ENCODE measurements at places on chromosomes 3 and 15.
A peak's percentile ranks its signal among the peaks of the same experiment; 100 is the strongest.

DNA sequence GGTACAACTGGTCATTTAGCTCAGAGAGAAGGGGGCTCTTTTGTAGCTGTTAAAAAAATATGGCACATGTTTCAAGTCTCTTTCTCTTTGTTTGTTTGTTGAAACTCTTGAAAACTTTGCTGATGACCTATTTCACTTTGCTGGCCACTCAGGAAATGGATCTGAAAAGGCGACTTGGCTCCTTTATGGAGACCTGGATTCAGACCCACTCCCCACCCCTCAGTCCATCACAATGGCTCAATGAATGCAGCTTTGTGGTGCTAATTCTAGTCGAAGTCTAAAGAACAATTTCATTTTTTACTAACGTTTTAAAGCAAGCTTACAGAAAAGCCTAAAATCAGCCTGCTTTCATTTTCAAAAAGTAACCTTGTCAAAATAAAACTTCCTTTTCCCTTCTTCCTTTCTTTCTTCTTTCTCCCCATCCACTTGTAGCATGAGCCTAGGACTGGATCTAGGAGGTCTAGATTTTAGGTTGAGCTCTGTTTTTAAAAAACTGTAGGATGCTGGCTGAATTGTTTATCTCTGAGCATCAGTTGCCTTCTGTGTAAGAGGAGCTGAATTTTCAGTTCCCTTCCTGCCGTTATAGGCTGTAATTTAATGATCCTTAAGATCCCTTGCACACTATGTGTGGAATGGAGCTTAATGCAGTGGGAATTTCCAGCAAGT is 165.5 kb upstream of the FEZF2 start:
- DNase-seq: no peak

- no peak for DNase-seq
Observed at GRCh38 chr15:27807335-27807734, 291.8 kb downstream of the OCA2 start.

DNA sequence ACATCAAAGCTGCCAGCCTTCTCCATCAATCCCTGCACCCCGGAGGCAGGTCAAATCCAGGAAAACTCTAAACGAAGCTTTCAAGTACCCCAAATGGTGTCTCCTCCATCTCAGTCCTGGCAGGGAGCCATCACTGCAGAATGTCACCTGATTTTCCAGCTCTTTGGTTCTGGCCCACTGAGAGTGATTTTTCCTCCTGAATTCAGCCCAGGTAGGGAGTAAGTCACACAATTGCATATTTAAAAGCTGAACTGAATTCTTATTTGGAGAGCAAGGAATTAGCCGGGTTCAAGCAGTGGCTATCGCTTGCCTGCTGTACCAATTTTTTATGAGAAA is 5.3 kb downstream of the RFTN1 start:
- no peak for DNase-seq

DNA sequence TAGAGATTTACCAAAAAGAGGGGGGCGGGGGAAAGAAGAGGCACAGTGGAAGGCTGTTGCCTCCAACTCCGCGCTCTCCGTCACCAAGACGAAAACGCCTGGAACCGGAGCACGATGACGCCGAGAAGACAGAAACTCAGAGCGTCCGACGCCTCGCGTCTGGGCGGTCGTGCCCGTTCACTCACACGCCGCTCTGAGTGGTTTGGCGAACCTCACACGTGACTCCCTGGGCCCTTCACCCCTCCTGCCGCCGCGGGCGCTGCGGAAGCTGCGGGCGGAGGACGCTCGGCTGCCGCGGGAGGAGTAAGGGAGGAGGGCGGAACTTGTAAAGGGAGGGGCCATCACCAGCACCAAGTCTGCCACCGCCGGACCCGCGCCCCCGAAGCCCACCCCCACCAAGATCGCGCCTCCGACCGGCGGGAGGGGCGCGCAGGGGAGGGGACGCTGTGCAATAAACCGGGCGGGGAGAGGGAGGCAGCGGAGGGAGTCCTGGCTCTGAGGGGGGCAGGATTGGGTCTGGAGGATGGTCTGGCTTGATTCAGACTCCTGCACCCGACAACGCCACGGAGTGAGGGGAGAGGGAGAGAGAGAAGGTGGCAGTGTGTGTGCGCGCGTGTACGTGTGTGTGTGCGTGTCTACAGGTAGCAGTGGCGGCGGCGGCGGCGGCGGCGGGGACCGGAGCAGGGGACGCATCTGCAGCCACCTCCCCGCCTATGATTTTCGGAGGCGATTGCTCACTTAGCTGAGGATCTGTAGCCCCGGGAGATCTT is 1.9 kb upstream of the NLGN1 start:
- peak; percentile 95 for DNase-seq

DNA sequence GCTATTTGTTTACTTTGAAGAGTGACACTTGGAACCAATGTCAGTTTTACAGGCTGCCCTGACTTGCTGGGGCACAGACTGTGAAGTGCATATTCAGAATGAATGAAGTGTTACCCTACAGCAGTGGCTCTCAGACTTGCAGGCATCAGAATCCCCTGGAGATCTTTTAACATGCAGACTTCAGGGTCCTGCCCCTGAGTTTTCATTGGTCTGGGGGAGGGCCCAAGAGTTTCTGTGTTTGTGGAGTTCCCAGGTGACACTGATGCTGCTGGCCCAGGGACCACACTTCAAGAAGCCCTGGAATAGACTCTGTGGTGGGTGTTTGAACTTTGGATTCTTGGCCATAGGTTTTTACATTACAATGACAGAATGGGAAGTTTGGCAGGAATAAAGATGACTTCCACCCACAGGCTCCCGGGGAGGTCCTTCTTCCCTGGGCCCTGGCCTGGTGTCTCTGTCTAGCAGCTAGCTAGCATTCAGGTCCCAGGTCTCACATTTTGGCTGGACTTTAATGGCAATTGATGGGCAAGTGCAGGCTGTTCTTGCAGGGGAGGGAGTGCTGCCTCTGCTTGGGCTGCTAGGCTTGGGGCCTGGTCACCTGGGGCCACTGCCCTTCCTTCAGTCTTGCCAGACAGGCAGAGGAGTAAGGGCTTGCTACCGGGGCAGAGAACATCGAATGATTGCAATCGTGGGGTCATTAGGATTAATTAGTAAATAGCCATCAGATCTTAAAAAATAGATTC is 149.0 kb downstream of the APBA2 start:
- no peak for DNase-seq

DNA sequence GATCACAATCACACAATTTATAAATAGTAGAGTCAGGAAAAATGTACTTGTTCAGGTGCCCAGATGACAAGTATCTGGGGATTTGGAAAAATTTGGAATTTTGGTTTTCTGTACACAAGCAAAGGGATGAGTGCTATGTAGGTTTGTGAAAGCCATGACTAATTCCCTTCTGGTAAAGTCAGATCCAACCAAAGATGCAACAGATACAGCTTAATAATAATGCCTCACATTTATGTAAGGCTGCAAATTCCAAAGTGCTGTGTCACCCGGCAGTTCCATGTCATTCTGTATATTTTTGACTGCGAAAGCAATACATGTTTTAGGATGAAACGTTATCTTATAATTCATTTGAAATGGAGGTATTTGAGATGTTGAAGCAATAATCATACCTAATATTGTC is 102.7 kb upstream of the AGBL1 start:
- no peak for DNase-seq

- no peak for DNase-seq
Observed at GRCh38 chr3:58441514-58442450, 8.2 kb upstream of the PDHB start.

- no peak for DNase-seq
Observed at GRCh38 chr15:37080261-37080921, 20.0 kb downstream of the MEIS2 start.

DNA sequence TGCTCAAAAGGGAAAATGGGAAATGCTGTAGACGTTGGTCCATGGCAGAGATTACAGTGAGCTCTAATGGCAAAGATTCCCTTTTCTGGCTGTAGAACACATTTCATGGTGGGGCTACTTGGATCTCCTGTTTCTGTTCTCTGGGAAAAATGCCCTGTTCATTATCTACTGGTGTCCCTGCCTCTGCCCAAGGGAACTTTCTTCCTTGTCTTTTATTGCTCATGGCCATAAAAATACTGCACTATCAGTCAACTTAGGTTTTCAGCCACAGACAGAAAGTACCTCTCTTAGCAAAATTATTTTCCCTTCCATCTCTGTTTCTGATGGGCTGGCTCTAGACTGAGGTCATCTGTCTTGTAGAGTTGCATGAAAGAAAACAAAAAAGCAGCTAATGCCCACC is 98.9 kb downstream of the PDCD6IP start:
- no peak for DNase-seq

GRCh38 chr3:170785454-170785853 is 84.5 kb downstream of the RPL22L1 start:
- DNase-seq: no peak

- no peak for DNase-seq
Observed at GRCh38 chr3:185807445-185808068, 17.3 kb downstream of the IGF2BP2 start.

DNA sequence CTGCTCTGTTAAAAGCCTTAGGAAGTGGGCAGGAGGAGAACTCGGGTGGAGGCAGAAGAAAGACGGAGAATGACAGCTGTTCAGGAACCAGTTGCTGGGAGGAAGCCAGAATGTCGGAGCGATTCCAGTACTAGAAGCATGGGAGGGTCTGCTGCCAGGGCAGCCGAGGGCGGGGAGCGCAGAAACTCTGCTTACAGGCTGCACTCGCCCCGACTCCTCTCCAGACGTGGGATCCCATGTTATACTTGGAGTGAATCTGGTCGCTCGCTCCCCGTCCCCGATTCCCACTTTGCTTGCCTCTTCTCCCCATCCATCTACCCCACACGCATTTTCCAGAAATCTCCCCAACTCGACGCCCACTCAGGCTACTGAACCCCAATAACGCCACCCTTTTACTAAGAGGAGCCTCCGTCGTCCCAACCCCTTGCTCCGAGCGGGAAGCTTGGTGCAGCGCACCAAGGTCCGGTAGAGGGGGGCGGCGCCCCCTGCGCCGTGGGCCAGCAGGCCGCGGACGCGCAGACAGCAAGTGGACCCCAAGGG is 665 bp downstream of the GATM start:
- no peak for DNase-seq

DNA sequence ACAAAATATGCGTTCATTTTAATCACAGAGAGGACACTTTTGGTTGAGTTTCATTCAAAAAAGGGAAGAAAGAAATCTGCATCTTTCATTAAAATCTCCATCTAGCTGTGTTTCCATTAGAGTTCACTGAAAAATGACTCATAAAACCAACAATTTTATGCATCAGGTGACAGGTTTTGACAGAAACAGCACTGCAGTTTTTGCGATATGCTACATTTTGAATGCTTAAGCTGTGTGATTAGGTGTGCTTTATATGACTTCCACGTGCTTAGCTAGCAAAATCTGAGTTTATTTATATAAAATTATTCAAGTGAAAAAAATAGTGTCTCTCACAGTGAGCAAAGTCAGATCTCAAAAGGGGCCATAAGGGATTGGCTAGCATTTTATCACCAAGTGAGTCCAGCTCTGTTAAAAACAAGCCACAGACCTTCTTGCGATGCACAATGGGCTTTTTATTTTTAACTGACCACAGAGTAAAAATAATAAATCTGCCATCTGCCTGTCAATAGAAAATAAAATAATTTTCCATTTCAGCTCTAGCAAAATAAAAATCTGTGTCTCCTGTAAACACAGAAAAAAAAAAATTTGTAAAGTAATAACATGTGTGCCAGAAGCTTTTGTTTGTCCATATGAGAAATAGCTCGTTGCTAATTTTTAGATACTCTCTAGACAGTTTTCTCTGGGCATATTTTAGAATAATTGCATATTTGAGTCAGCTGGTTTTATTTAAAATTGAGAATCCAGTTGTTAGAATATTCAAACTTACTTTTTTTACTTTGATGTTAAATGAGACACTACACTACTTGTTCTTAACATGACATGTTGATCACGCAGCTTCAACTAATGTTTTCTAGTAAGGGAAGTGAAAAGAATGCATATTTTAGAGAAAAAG is 409.8 kb downstream of the ROBO2 start:
- DNase-seq: no peak

GRCh38 chr3:119035014-119035346 is 334 bp upstream of the IGSF11 start:
- DNase-seq: no peak

GRCh38 chr15:89506026-89506686 is 9.8 kb upstream of the RHCG start:
- no peak for DNase-seq

DNA sequence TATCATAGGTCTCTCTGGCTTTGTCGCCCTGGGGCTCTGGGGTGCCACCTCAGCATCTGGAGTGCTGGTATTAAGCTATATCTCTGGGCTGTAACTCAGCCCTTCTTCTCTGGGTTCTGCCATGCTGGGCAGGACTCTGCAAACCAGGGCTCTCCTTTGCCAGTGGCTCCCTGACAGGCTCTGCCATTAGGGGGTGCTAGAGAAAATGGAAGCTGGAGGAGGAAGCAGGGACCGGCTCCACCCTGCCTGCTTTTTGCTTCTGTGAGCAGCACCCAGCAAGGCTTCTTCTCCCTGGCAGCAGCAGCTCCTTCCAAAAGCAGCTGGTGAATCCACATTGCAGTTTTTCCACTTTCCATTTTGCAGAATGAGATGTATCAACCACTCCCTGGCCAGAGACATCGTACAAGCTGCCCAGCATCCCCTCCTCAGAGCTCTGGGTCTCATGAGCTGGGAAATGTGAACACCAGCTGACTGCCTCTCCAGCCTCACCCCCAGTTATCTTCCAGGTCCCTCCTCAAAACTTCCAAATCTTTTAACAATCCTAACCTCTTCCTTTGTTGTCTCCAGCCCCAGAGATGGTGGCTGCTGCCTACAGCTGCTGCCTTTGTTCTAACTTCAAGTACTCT is 165.0 kb downstream of the ABHD5 start:
- peak; percentile 22 for DNase-seq

- DNase-seq: no peak
Observed at GRCh38 chr3:4776399-4776979, 202.7 kb upstream of the BHLHE40 start.

GRCh38 chr15:38320181-38320580 is 67.5 kb downstream of the SPRED1 start:
- no peak for DNase-seq

DNA sequence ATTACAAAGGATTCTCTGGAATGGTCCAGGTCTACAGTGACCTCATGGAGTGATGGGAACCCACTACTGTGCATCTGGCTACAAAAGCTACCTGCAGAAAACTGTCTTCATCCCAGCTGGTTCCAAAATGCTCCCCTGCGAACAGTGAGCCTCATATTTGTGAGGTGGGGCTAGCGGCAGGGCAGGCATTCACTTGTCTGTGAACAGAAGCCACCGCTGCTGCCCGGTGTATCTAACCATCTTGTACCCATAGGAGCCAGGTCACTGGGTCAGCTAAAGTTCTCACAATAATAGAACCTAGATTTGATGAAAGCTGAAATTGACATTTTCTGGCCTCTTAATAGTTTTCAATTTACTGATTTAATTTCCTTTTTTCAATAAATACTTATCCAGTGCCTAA is 150.7 kb downstream of the KLF13 start:
- DNase-seq: no peak

DNA sequence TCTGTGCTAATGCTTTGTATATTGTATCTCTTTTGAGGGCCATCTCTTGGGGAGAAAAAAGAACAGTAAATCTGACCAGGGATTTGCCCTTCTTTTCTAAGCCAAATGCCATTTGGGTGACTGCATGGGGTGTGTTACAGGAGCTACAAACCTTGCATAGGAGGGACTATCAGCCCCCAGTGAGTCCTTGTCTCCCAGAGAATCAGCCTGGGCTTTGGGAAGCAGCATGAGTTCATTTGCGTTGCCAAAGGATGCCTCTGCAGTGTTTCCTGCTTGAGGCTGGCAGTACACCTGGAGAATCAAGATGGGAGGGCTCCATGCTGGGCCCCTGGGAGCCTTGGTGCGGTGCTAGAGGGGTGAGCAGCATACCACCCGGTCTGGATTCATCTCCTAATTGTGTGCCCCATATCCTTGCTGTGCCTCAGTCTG is 49.6 kb upstream of the POLG start:
- no peak for DNase-seq
